ENCODE measurements at places on chromosomes 5 and 9.

GRCh38 chr5:10849278-10849677, 88.2 kb upstream of the DAP start:
- no peak for DNase-seq

DNA sequence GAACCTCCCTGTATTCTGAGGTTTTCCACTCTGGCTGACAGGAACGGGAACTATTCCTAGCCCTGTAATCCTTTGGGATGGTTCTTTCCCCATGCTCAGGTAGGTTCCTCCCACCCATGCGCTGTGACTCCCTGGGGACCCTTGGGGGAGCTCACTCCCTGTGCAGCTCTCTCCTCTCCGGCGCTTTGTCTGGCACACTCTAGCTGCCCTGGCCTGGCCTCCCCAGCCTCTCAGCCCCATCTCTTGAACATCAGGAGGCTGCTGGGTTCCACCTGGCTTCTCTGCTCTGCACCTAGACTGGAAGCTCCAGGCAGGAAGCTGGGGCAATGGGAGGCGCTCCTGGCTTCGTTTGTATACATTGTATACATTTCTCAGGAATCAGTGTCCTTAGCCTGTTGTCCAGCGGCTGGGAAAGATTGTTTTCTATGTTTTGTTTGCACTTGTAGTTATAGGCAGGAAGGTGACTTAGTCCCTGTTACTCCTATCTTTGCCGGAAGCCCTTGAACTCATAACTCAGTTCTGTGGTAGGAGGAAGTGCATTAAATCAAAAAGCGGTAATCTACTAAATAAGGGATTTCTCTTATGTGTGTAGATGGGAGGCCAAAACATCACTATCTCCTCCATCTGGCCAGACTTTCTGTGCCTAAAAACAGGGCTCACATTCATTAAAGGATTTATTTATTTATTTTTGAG, 20.4 kb downstream of the SLC25A25 start:
- no peak for DNase-seq

GRCh38 chr5:51521583-51521982, 138.3 kb downstream of the ISL1 start:
- DNase-seq = no peak

DNA sequence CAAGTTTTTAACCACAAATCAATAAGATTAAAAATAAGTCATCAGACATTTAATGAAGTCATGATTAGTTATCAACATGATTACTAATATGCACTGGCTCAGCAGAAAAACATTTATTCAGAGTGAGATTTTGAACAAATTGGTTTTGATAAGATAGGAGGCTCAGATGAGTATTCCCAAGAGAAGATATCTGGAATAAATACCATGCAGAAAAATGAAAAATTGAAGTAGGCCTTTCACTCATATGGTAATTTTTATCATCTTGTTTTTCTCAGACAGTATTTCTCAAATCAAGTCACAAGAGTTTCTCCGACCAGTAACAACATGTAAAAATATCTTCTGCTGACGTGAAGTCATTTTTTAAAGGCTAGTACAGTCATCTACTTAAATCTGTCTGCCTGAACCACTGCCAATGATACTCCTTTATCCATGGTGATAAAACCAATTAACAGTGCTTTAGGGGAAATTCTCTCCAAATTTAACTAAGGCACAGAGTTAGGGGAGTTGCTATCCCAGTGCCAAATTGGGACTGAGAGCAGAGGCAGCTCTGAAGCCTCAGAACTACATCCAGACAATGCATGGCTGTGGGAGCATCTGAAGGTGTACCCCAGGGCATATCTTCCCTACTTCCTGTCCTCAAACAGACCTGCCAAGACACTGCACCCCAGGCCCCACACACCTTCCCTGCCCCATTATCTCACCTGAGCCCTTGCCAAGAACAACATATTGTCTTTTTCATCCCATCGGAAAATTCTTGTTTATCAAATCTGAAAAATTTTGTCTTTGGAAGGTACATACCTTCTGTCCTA, 105.5 kb upstream of the TSLP start:
- no peak for DNase-seq

DNA sequence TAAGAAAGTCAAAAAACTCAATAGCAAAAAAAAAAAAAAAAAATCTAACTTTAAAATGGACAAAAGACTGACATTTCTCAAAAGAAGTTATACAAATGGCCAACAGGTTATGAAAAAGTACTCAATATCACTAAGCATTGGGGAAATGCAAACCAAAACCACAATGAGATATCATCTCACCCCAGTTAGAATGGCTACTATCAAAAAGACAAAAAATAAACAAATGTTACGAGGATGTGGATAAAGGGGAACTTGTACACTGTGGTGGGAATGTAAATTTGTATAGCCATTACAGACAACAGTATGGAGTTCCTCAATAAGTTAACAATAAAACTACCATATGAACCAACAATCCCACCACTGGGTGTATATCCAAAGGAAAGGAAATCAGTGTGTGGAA, 37.2 kb downstream of the ENC1 start:
- no peak for DNase-seq

GRCh38 chr5:173035904-173036707, 20.0 kb upstream of the CREBRF start:
- no peak for DNase-seq
